ENCODE measurements at places on chromosomes 1 and 21.

GRCh38 chr1:60763741-60764140 is 318.6 kb upstream of the NFIA start:
- DNase-seq = no peak

GRCh38 chr1:109152196-109152595 is 38.3 kb downstream of the ELAPOR1 start:
- DNase-seq = no peak

DNA sequence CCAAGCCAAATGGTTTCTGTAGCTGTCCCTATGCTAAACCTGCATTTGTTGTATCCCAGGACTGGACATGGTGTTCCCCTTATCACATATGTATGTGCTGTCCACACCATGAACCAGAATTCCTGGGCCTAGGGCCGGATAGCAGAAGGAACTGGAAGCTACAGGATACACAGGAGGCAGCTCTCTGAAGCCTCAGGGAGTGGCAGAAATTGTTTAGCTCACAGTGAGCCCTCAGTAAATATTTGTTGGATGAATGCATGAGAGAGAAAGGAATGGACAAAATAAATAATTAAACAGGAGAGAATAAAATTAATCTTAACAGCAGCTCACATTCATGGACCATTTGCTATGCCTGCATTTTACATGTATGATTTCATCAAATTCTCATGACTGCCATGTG is 2.1 kb downstream of the NIPAL3 start:
- no peak for DNase-seq

DNA sequence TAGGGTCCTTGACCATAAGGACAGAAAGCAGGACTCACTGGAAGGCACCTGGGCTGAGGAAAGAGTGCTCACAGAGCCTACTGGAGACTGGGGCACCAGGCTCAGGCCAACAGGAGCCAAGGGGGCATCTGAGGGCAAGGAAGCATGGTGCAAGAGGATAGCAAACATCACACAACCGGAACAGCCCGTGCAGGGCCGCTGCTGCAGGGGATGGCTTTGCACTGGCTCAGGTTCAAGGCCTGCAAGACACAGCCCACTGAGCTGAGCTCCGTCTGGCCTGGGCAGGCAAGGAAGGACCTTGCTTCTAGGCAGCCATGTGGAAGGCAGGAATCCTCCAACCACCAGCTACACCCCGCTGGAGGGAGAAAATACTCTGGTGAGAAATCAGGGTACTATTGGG is 59.8 kb upstream of the KIF26B start:
- DNase-seq = no peak

- no peak for DNase-seq
Measured at GRCh38 chr1:157390651-157391050, 161.7 kb downstream of the FCRL5 start.

DNA sequence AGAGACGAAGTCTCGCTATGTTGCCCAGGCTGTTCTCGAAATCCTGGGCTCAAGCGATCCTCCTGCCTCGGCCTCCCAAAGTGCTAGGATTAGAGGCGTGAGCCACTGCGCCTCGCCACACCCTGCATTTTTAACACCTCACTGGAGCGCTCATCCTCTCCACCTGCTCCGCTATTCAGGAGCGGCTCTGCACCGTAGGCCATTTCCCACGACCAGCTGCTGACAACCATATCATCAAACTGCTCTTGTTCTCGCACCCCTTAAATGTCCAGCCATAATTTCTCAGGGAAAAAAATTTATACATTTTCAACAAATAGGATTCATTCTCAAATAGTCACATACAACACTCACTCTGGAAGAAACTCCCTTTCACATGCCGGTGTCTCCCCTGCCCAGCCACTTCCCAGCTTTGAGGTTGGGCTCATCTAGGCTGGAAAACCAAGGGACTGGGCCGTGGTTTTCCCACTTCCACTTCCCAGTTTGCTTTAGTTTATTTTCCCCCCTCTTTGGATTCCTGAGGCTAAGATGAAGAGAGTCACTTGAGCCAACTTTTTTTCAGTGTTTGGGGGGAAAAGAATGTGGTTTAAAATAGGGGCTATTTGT is 639 bp upstream of the IPO9 start:
- no peak for DNase-seq

DNA sequence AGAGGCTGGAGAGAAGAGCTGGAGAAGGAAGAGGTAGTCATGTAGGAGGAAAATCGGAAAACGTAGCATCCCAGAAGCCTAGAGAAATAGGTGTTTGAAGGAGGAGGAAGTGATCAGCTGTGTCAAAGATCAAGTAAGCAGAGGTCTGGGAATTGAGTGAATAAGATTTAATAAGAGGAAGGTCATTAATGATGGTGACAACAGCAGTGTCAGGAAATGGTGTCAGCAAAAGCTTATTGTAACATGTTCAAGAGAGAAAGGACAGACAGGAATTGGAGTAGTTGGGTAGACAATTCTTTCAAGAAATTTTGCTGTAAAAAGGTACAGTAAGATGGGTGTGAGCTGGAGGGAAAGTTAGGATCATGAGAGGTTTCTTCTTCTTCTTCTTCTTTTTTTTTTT is 41.6 kb upstream of the SLC6A9 start:
- DNase-seq = no peak

Data from stimulated activated naive CD4-positive, alpha-beta T cell treated with Interleukin-2 at 50 U/mL for 16 hours (primary cell).